ENCODE measurements at places on chromosomes 5 and 9.

- no peak for DNase-seq
These were observed 162.8 kb downstream of the KCTD16 start for GRCh38 chr5:144333336-144333920.

GRCh38 chr5:109455598-109456096, 45.9 kb upstream of the PJA2 start:
- peak; percentile 95 for DNase-seq

GRCh38 chr5:74361406-74362358, 278.8 kb downstream of the ENC1 start:
- DNase-seq, result no peak

DNA sequence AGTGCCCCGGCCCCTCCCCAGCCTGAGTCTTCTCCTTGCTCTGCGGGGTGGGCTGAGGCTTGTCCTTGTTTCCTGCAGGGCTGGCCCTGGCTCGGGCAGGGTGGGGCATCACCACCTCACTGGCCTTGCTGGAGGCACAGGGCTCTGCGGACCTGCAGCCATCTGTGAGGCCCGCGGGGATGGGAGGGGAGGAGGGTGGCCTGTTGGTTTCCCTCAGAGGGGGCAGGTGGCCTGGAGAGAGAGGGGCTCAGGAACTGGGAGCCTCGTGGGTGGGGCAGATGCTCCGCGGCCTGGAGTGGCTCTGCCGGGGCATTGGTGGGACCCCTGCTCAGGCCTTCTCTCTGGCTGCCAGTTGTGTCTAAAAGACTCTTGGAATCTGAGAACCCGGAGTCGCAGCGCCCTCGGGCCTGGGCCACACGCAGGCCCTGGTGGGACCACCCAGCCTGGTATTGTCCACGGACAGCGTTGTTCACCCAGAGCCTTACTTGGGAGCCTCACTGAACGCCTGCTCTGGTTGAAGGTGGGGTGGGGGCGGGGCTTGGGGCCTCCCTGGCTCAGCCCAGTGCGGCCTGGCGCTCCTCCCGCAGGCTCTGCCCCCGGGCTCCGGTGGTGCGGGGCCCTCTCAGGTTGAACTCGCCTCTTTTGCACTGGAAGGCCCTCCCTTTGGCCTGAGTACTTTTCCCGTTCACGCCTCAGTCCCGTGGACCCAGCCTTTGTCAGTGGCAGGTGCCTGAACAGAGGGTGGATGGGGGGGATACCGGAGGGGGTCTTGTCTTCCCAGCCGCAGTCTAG, 111.3 kb downstream of the RXRA start:
- no peak for DNase-seq

DNA sequence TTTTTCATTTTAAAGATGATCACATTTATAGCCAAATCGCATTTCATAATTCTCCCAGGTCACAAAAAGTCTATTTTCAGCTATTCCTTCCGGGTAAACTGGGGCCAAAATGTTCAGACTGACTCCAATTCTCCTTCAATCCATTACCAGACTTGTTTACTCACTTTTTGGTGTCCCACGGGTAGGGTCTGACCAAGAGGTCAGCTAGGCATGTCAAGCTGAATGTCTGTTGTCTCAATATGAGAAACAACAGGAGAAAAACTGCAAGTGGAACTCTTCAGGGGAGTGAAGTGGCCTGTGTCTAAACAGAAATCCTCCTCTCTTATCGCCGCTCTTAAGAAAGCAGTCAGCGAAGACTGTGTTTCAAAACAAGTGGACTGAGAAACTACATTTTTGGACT, 171.3 kb downstream of the APBA1 start:
- no peak for DNase-seq

- DNase-seq, result no peak
These were observed 31.1 kb downstream of the SEC61B start for GRCh38 chr9:99253134-99253533.

- no peak for DNase-seq
These were observed 125.0 kb upstream of the STC2 start for GRCh38 chr5:173453167-173453566.

DNA sequence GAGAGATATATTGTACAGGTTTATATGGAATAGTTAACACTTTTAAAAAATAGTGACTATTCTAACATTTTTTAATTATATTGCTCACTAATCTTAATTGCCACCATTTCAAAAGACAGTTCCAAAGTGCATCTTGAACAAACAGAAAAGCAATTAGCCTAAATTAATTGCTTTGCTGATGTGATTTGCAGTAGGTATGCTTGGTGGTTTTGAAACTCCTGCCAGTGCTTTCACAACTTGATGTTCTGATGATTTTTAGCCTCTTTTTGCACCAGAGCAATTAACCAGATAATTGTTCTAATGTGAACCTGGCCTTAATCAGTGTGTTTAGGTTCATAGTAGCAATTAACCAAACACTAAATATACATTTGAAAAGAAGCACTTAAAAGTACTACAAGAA, 207.6 kb downstream of the FBXL17 start:
- DNase-seq, result no peak

DNA sequence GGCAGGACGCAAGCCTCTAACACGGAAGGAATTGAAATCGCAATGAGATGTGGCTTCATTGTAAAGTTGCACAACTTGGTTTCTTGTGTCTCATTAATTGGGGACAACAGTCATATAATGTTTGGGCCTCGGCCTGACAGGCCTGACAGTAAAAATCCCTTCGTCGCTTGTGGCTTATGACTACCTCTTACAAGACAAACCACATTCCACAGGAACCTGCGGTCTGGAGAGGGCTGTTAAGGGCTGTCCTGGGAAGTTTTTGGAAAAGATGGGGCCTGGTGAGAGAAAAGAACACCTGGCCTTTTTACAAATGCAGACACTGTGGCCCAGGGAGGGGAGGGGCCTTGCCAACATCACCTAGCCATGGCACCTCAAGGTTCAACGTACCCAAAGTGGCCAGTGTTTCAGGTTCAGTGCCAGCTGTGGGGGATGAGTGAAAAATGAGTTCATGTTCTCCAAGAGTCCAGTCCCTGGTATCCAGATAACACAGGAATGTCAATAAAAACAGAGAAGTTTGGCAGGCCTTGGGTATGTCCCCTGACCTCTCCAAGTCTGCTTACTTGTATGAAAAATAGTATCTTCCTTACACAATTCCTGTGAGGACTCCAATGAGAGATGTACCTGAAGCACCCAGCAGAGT, 22.2 kb downstream of the SHB start:
- peak; percentile 58 for DNase-seq

GRCh38 chr5:17378346-17378997, 119.6 kb upstream of the TAF11L2 start:
- DNase-seq, result peak; percentile 60

Data from fibroblast of skin of abdomen (primary cell).